ENCODE measurements at places on chromosomes 7 and 10.
A peak's percentile ranks its signal among the peaks of the same experiment; 100 is the strongest.

- DNase-seq: no peak
Observed at GRCh38 chr7:157616426-157616825, 279.6 kb downstream of the DNAJB6 start.

GRCh38 chr10:114256008-114256765 lies 17.1 kb downstream of the VWA2 start:
- DNase-seq: no peak

GRCh38 chr10:122213766-122214165 lies 57.3 kb upstream of the BTBD16 start:
- DNase-seq: no peak

GRCh38 chr10:63819753-63820329 lies 298.6 kb downstream of the REEP3 start:
- DNase-seq: peak; percentile 5

DNA sequence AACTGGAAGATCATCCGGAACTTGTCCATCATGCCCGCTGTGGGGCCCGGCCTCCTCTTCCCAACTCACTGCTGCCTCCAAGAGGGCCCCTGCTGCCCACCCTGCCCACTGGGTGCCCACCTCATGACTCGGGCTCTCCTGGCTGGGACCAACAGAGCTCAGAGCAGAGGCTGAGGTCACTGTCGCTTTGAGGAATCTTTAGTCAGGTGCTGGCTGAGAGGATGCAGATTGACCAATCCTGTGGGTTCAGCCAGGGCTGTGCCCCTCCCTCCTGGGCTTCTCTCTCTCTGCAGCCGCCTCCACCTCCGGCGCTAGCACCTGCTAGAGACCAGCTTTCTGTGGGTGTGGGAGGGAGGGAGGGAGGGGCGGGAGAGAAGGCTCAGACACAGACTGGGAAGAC lies at the start of gene CALHM1:
Gene CALHM1 (minus strand): TSS at position 181 of the 400 bp plus-strand sequence. CDS start 149 bp downstream, at position 32.
- DNase-seq: no peak

GRCh38 chr7:43764039-43764761 lies 5.7 kb downstream of the BLVRA start:
- DNase-seq: no peak

- DNase-seq: no peak
Observed at GRCh38 chr10:34908481-34908880, 93.4 kb upstream of the PARD3 start.

DNA sequence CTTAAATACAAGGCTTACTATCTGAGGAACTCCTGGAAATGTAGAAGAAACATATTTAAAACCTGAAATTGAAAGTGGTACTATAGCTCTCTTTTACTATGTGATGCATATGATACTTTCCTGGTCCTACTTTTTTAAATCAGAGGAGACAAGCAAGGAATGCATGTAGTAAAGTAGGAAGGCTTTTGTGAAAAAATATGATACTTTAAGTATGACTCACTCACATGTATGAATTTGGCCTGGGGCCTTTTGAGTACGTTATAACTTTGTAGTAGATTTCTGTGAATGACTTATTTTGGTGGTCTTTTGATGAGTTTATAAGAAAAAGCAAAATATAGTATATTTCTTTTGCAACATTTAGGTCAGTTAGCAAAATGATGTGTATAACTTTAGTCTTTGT lies 53.8 kb downstream of the TAX1BP1 start:
- no peak for DNase-seq

DNA sequence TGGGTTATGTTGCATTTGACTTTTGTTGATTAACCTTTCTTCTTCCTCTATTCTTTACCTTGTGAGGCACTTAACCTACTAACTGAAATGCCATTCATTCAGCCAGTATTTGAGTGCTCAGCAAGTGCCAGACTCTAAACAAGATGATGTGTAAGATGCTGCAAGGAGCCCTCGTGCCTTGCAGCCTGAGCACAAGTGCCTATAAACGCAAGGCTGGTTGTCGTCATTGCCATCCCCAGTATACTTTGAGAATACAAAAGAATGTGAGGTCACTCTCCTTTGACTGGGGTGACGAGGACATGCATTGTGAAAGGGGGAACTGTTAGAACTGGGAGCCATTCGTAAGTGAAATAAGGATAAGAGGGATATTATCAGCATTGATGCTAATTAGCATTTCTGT lies 103.0 kb downstream of the AUTS2 start:
- DNase-seq: no peak

DNA sequence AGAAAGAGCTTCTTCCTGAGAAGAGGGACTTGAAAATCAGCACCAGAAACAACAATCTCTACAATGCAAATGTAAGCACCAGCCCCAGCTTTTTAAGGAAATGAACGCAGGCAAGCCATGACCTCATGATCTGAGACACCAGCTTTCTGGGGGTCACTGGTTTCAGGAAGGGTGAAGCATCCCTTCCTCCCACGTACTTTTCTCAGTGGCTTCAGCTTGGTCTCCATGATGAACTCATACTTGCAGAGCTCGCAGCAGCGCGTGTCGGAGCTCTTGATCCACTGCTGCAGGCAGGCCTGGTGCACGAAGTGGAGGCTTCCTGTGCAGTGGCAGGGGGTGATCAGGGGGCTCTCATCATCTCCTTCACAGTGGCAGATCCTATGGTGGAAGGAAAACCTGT lies 87.0 kb downstream of the ALOX5 start:
- DNase-seq: no peak

DNA sequence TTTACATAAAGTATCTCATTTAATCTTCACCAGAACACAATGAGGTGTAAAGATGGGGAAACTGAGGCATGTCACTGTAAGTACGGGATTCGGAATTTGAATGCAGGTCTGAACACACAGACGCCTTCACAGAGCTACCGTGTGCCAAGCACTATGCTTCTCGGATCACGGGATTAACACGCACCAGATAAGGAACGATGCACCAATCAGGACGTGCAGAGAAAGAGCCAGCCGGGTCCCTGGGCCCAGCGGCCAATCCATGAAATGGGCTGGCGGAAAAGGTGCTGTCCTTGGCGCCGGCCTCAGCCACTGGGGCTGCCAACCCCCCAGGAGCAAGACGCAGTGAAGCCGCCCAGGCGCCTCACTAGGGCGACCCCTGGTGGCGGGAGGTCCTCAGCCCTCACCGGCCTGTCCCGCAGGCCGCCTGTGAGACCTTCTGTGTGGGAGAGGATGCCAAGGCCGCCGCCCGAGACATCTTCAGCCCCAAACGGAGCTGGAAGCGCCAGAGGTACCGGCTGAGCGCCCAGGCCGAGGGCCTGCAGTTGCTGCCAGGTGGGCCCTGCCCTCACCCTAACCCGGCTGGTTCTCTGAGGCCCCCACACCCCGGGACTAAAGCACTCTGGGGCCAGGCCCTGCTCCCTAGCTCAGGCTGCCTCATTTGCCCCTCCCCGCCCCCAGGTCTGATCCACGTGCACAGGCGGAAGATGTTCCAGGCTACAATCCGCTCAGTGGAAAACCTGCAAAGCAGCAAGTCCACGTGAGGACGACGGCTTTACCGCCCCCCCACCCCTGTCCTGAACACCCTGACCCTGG lies 15.6 kb downstream of the ATG9B start:
- no peak for DNase-seq

DNA sequence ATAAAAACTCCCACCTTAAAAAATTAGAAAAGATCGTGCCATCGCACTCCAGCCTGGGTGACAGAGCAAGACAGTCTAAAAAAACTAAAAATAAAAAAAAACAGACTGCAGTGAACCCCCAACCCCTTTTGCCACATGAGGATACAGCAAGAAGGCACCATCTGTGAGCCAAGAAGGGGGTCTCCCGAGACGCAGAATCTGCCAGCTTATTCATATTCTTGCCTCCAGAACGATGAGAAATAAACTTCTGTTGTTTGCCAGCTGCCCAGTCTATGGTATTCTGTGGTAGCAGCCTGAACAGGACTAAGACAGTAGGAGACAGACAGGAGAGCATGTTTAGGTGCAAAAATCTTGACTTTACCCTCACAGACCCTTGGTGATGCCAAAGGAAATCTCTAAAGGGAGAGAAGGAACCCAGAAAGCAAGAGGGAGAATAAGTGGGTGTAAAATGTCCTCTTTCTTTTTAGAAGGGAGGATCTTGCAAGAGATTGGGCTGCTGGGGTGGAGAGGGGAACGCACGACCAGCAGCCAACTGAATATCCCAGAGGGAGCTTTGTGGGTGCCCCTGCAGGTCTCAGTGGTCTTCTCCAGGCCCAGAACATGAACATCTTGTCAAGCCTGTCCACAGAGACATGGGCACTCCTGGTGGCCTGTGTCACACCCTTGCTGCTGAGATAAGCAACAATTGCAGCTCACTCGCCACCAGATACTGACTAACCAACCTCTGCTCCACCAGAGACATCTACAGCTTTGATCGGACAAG lies 400.7 kb upstream of the FOXK1 start:
- DNase-seq: peak; percentile 20

DNA sequence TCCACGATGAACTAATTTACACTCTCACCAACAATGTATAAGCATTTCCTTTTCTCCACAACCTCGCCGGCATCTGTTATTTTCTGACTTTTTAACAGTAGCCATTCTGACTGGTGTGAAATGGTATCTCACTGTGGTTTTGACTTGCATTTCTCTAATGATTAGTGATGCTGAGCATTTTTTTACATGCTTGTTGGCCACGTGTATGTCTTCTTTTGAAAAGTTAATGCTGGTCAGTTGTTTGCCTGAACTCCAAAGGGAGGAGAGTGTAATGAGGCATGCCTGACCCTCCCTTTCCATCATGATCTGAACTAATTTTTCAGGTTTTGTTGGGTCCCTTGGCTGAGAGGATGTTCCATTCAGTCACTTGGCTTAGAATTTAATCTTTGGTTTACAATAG lies 50.7 kb upstream of the SVIL start:
- no peak for DNase-seq

DNA sequence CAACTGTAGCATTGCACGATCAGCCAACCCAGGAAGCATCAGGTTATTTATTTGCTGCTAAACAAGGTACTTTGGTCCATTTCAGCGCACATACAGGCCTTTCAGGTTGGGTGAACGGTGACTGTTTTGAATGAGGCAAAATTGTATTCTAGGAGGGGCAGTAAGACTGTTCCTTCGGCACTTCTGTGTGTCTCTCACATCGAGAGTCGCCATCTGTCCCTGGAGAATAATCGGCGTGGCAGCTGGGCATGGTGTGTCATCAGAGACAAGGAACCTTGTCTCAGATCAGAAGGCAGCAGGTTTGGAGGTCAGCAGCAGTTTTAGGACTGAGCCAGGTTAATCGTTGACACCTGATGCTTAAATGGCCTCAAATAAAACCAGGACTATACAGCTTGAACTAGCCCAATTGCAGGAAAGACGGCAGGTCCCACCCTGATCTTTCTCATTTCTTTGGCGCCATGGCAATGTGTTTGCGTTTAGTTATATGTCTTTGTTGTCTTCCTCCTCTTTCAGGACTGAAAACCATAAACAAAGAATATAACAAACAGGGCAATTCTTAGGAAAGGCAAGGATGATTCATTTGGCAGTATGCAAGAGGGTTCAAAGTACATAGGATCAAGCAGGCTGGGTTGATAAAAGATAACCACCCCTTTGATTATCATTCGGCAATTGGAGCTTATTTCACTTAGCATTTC lies 92.0 kb upstream of the PRR15 start:
- DNase-seq: peak; percentile 43

DNA sequence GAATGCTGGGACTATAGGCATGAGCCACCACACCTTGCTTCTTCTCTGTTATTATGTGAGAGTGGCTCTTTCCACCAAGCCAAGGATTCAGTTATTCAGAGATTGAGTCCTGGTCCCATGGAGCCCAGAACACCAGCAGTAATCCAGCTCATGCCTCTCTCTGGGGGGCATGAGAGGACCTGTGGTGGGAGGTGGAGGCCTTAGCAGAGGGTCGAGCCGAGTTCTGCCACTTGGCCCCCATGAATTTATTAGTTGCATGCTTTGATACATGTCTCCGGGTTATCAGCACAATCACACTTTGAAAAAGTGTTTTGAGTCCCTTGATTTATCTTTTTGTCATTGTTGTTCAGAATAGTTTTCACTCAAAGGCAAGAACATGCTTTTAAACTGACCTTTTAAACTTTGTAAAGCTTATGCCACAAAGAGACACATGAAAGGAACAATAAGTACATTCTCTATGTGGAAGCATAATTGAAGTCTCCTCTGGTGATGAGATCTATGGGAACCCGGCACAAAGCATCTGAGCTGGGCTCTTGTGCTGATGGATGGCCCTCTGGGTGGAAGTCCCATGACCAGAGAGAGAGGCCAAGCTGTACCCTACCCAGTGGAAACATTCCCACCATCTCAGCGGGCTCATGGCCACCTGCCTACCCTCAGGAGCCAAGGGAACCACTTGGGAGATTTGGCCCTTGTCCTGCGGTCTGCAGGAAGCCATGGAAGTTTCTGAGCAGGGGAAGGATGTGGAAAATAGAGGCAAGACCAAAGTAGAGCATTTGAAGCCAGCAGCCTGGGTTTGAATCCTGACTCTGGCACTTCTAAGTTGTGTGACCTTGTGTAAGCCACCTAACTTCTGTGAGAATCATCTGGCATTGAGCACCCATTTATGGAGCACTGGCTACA lies 53.9 kb downstream of the MINDY4 start:
- no peak for DNase-seq

GRCh38 chr7:43572516-43573049 lies 10.3 kb upstream of the STK17A start:
- DNase-seq: no peak

DNA sequence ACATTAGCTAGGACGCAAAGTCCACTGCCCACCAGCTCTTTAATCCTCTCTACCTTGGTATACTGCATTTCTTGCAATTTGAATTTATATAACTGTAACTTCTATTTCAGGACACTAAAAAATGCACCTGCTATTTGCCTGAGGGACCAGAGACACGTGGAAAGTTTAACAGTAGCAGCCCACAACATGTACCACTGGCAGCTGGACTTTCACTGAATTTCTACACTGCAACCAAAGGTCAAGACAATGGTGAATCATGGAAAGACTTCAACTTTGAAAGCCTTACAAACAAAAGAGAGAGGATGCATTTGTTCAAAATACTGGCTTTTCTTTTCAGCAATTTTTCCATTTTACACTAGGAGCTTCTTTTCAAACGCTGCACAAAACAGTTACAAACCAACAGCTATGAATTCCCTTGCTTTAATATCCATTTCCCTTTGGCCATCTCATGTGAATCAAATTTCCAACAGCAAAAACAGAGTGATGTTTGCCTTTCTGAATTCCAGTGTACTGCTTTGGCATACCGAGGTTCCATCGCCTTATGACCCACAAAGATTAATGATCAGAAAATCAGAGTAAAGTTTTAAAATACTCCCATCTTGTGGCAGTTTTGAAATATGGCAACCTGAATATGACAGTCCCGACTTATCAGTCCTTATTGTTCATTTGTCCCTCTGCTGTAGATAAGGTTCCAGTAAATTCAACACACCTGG lies 29.9 kb upstream of the HNRNPH3 start:
- DNase-seq: no peak

DNA sequence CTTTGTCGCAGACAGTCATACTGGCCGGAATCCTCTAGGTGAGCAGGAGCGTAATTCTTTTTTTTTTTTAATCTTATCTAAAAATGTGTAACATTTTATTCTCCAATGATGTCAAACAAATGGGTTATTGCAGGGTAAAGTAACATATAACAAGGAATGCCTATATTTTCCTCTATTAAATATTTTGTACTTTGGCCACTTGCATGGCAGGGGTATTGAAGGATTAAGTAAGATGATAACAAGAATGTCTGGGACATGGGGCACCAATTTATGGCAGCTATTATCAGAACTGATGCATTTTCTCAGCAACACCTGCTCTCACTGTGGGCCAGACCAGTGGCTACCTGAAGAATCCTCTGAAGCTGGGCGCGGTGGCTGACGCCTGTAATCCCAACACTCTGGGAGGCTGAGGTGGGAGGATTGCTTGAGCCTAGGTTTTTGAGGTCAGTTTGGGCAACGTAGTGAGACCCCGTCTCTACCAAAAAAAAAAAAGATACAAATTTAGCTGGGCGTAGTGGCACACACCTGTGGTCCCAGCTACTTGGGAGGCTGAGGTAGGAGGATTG lies 24.0 kb upstream of the SNX10 start:
- no peak for DNase-seq

Measured in NCI-H2171 (cell line).